ENCODE measurements at places on chromosomes 3 and 15.

GRCh38 chr3:37905346-37905745 lies 43.7 kb downstream of the CTDSPL start:
- no peak for DNase-seq

DNA sequence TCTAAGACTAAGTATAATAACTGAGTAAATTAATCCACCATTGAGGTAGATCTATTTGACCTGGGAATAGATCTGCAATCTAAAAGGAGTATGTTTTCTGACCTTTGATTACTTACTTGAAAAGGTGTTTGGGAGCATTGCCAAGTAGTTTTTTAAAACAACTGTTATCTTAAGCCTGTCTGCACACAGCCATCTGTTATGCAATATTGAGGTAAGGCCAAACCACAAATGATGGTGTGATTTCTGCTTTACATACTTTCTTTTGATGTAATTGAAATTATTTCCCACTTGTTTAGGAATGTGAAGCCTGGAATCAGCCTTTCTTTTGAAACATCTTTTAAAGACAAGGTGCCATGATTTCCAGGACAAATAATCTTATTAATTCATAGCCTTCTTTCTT lies 274.0 kb downstream of the BBX start:
- no peak for DNase-seq

DNA sequence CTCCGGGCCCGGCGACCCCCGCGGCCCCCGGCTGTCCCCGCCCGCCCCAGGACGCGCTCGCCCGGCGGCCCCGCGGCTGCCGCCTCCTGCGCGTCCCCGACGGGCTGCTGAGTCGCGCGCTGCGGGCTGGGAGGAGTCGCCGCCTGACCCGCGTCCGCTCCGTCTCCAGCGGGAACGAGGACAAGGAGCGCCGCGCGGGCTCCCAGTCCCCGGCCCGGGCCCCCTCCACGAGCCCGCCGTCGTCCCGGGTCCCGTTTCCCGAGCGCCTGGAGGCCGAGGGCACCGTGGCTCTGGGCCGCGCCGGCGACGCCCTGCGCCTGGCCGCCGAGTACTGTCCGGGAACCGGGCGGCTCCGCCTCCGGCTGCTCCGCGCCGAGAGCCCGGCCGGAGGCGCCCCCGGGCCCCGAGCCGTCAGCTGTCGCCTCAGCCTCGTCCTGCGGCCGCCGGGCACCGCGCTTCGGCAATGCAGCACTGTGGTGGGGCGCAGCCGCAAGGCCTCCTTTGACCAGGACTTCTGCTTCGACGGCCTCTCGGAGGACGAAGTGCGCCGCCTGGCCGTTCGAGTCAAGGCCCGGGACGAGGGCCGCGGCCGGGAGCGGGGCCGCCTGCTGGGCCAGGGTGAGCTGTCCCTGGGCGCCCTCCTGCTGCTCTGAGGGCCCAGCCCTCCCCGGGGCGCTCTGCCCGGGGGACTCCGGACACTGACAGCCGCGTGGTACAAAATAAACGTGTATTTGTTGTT lies 1.5 kb downstream of the C2CD4A start:
- peak; percentile 42 for DNase-seq

DNA sequence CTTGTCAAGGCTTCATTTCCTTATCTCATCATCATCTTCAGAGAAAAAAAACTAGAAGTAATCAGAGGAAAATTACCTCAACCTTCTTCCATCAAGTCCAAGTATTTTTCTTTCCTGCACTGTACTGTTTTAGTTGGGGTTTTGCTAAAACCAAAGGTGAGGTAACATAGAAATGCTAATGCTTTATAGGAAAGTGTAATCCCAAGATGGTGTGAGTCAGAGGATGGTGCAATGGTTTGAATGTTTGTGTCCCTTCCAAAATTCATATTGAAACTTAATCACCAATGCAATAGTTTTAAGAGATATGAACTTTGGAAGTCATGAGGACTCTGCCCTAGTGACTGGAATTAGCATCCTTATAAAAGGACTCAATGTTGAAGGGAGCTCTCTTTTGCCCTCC lies 79.5 kb downstream of the KBTBD8 start:
- no peak for DNase-seq

DNA sequence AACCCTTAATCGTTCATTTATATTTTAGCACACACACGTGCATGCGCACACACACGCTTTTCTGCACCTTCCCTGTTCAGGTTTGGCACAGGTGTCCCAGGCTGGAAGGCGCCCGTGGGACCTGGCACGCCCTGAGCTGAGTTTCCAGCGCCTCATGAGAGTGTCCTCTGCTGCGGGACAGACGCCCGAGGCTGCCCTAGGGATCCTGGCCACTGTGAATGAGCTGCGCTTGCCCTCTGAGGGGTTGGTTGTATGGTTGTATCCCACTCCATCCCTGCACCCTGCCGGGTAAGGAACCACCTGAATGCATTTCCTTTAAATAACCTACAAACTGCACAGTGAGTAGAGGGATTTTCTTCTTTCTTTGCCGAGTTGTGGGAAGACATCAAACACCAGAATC lies 12.2 kb upstream of the MEX3B start:
- DNase-seq, result no peak

DNA sequence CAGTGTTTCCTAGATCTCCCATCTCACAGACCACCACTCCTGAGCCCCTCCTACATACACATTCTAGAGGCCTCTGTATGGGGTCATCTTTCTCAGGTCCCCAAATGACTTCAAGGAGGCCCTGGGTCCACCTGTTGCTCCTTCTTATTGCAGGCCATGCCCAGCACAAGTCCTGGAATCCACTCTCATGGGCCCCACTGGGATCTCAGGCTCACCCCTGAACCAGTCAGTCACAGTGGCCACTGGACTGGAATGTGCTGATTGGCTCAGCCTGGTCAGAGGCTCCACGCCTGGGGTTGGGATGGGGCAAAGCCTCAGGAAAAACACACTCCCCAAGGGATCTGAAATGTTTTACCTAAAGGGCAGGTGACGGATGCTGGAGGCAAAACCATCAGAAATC lies 55.7 kb downstream of the SPSB4 start:
- DNase-seq, result no peak

DNA sequence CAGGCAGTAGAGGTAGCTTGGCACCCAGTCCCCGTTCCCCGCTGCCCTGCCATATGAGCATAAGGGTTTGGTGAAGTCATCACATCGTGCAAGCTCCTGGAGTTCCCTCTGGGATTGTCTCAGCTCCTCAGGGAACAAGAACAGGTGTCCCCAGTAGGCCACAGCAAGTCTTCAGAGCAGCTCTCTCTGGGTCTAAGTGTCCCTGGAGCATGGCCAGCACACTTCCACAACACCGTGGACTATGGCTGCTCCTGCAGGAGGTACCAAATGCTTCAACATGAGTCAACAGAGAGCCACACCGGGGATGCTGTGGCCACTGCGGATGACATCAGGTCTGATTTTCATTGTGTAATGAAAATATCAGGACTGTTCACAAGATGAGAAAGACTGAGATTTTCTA lies 23.1 kb downstream of the ABHD6 start:
- no peak for DNase-seq

- DNase-seq, result no peak
Measured at GRCh38 chr3:146339349-146339748, 88.4 kb upstream of the PLSCR4 start.

- DNase-seq, result no peak
Measured at GRCh38 chr3:30098243-30098642, 508.2 kb upstream of the TGFBR2 start.

GRCh38 chr3:176521531-176522175 lies 675.6 kb downstream of the TBL1XR1 start:
- no peak for DNase-seq

GRCh38 chr3:140736863-140737460 lies 59.1 kb downstream of the TRIM42 start:
- DNase-seq, result peak; percentile 27

GRCh38 chr3:151553888-151554287 lies 93.0 kb upstream of the IGSF10 start:
- no peak for DNase-seq

DNA sequence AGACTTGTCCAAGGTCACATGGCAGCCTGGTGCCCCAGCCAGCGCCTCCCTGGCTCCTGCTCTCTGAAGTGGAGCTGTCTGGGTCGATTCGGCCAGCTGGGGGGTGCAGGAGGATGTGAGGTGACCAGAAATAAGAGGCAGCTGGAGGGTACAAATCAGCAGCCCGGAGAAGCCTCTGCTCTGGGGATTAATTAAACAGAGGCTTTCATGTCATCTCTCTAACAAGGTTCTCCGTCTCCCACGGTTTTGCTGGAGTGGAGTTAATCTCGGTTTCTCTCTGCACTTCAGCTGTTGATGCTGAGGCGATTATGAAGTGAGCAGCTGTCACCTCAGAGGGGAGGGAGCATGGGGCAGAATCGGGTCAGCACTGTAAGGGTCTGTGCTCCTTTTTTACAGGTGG lies 236.8 kb downstream of the TLE3 start:
- DNase-seq, result no peak

DNA sequence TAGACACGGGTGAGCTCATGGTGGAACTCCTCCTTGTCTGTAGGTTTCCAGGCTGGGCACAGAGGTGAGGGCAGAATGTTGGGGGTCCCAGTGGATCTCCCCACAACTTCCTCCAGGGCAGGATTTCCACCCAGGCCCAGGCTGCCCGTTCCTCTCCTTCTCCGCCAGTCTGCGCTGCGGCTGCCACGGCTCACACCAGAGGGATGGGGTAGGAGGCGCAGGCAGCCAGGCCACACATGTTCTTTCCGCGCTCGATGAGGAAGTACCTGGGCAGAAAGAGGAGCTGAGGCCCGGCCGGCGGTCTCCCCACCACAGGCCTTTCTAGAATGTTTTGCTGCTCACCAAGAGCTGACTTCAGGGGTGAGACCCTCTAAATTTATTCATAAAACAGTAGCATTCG lies 22.9 kb downstream of the CTSH start:
- DNase-seq, result no peak

Data from GM12865 (cell line).